ENCODE measurements at places on chromosomes 4 and X.

DNA sequence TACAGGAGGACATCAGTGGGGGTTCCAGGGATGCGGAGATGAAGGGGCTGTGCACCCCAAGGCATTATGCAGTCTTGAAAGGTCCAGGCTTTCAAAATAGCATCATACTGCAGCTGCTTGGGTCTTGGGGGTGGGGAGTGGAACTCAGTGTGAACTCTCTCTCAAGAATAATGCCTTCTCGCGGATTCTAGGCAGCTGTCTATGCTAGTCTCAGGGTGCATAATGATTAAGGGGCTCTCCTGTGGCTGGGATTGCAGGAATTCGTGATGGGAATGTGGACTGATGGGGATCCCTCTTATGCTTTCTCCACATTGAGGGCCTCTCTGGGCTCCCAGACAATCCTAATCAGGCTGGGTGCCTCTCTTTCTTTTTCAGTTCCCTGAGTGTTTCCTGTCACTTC lies 172.2 kb upstream of the ARHGAP24 start:
- no peak for DNase-seq

DNA sequence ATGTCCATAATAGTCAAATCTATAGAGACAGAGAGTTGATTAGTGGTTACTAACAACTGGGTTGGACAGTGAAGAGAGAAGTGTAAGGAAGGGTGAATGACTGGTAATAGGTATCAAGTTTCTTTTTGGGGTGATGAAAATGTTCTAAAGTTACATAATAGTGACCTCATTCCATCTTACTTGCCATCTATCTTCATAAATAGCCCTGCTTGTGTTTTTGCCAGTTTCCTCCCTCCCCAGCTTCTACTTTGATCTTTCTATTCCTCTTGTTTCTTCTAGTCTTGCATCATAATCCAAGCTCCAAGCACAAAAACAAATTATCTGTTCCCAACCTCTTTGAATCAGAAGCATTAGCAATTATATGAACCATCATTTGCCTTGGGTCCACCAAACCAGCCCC lies 40.2 kb upstream of the TET2 start:
- DNase-seq = no peak

DNA sequence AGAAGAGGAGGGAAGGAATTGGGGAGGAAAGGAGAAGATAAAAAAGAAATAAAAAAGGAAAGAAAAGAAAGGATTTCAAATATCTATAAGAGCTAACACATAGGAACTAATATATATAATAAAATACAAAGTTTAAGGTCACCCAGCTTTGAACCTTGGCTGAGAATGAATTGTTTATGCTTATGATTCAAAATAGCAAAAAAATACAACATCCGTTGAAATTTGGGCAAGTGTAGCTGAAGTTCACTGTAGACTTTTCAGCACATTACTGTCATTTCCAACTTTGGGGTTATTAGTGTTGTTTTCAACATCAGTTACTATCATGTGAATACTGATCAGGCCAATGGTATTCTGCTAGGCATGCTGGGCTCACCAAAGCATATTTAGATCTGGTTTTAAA lies 395.2 kb upstream of the INTU start:
- DNase-seq = no peak

- no peak for DNase-seq
These were observed 27.3 kb downstream of the CSN3 start for GRCh38 chr4:70269674-70270073.

DNA sequence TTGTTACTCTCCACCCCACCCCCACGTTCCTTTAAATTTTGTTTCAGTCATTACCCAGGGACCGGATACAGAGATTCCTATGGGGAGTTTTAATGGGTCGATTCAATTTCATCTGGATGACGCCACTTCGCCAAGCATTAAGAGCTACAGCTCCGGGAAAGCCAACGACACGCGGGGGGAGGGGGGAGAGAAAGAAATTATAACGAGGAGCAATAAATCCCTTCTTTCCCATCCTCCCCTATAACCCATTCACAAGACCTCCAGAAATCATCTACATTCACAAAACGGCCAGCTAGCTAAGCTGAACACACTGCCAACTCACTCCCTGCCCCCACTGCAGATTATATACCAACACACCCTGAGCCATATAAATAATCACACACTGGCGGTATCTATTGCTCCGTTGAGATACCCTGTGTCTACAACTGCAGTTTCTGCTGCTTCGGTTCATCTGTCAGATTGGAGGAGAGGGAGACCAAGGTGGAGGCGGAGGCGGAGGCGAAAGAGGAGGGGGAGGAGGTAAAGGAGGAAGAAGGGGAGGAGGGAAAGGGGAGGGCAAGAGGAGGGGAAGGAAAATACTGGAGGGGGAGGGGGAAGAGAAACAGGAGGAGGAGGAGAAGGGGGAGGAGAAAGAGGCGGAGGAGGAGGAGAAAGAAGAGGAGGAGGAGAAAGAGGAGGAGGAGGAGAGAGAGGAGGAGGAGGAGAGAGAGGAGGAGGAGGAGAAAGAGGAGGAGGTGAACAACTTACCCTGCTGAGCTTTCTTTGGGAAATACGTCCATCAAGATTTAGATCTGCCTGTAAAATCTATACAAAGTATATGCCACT lies 113.9 kb upstream of the VAMP7 start:
- DNase-seq = peak; percentile 25
